Upper lobe of left lung (tissue), 6 donors: ENCODE measurements at places on chromosomes 11 and 22. TPM values are rescaled to one million over a fixed set of nuclear protein-coding genes. Genes with fewer than 3 reads are reported as not detected.

SYCE3 gene
- total RNA-seq, result not detected

SCUBE1 gene
- total RNA-seq, result 22.3 TPM

SCT gene
- total RNA-seq, result not detected

DUSP8 gene
- 11.1 TPM for total RNA-seq

PSMC3 gene
- 109 TPM for total RNA-seq

TRIM6 gene
- total RNA-seq, result 2.1 TPM

PTPN5 gene
- total RNA-seq, result not detected

ZFTA gene
- total RNA-seq, result 13.1 TPM

DCPS gene
- total RNA-seq, result 11.4 TPM

SYT8 gene
- total RNA-seq, result 20.1 TPM

TEX54 gene
- total RNA-seq, result not detected

HBD gene
- total RNA-seq, result not detected

A4GALT gene
- 16.5 TPM for total RNA-seq

ABCC8 gene
- 62.7 TPM for total RNA-seq

FXYD2 gene
- 0.39 TPM for total RNA-seq

EHF gene
- total RNA-seq, result 50.3 TPM

DDIAS gene
- total RNA-seq, result 1.4 TPM

GAS2 gene
- total RNA-seq, result 1.5 TPM

OR10D3 gene
- total RNA-seq, result not detected

OVCH2 gene
- 8.7 TPM for total RNA-seq

OR52I1 gene
- total RNA-seq, result not detected

DKK3 gene
- 146 TPM for total RNA-seq

UCP3 gene
- total RNA-seq, result 3.2 TPM

LMO2 gene
- 7.3 TPM for total RNA-seq

SLC5A12 gene
- not detected for total RNA-seq

SCGB1D2 gene
- total RNA-seq, result not detected

PNPLA5 gene
- total RNA-seq, result not detected

TTC38 gene
- total RNA-seq, result 23.7 TPM

MAP6 gene
- 3.5 TPM for total RNA-seq

GRK3 gene
- 23.4 TPM for total RNA-seq

HDHD5 gene
- total RNA-seq, result 33.5 TPM
